ENCODE measurements at places on chromosomes 11 and 22.

GRCh38 chr11:16572945-16573344 lies 165.5 kb upstream of the C11orf58 start:
- DNase-seq = no peak

- no peak for DNase-seq
These were observed 11.7 kb downstream of the TMEM216 start for GRCh38 chr11:61404103-61404502.

DNA sequence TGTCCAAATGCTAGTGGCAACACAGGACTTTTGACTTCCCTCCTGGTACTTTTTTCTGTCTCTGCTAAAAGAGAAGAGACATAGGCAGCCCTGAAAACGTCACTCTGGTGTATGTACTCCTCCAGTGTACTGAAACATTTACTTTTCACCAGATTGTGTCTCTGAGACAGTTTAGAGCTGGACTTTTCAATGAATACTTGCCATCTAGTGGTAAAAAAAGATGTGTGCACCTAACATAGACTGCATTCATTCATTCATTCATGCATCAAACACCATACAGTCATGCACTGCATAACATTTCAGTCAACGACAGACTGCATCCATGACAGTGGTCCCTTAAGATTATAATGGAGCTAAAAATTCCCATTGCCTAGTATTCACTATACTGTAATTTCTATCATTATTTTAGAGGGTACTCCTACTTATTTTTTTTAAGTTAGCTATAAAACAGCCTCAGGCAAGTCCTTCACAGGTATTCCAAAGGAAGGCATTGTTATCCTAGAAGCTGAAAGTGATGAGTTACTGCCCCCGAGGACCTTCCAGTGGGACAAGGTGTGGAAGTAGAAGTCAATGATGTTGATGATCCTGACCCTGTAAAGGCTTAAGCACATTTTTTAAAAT lies 186.2 kb downstream of the SPON1 start:
- no peak for DNase-seq

GRCh38 chr11:64553554-64554201 lies 37.3 kb upstream of the SLC22A12 start:
- peak; percentile 72 for DNase-seq

- DNase-seq = no peak
These were observed 32.0 kb downstream of the TMEM123 start for GRCh38 chr11:102420547-102420946.
